ENCODE measurements at places on chromosomes 2 and 18. TPM values are rescaled to one million over a fixed set of nuclear protein-coding genes. Genes with fewer than 3 reads are reported as not detected.

The RND3 gene
- 44.4 TPM for total RNA-seq

The IL37 gene
- not detected for total RNA-seq

The ZSWIM2 gene
- not detected for total RNA-seq

The C2orf72 gene
- 1.0 TPM for total RNA-seq

The TSPYL6 gene
- total RNA-seq, result not detected

The OSR1 gene
- total RNA-seq, result 10.4 TPM

The ERICH2 gene
- total RNA-seq, result 0.52 TPM

The RAMP1 gene
- 31.8 TPM for total RNA-seq

The SGO2 gene
- 1.0 TPM for total RNA-seq

The OST4 gene
- total RNA-seq, result 352 TPM

The DSG4 gene
- total RNA-seq, result not detected

The SCN1A gene
- under 0.01 TPM for total RNA-seq

The ERBB4 gene
- 9.9 TPM for total RNA-seq

The SMYD1 gene
- 147 TPM for total RNA-seq

The ZNF804A gene
- total RNA-seq, result under 0.01 TPM

The GDF7 gene
- total RNA-seq, result 0.52 TPM

The RANBP2 gene
- 58.5 TPM for total RNA-seq

The ITGB6 gene
- 17.2 TPM for total RNA-seq

The AUP1 gene
- 57.4 TPM for total RNA-seq

The CRYBA2 gene
- not detected for total RNA-seq

The SPDYA gene
- total RNA-seq, result 1.0 TPM

The CPO gene
- total RNA-seq, result not detected
